ENCODE measurements at places on chromosomes 7 and 10.

DNA sequence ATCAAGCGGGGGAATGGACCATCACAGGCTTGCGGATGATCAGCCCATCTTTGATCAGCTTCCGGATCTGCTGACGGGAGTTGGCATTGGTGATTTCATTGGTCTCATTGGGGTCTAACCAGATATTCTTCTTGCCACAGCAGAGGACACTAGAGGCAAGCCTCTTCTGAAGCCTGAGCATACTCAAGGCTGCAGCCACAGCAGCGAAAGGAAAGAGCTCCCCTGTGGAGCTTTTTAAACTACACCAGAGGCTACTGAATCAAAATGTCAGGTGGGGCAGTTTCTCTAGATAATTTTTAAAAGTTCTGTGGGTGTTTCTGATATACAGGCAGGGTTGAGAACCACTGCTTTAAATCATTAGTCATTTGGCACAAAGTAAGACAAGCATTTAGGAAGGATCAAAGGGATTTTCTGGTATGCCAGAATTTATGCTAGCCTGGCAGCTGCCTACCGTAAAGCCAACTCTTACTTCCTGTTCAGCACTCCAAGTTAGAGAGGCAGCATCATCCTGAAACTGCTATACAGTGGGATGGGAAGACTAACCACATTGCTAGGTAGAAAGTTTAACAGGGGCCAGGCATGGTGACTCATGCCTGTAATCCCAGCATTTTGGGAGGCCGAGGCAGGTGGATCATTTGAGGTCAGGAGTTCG lies 7.0 kb downstream of the NAPEPLD start:
- no peak for DNase-seq

DNA sequence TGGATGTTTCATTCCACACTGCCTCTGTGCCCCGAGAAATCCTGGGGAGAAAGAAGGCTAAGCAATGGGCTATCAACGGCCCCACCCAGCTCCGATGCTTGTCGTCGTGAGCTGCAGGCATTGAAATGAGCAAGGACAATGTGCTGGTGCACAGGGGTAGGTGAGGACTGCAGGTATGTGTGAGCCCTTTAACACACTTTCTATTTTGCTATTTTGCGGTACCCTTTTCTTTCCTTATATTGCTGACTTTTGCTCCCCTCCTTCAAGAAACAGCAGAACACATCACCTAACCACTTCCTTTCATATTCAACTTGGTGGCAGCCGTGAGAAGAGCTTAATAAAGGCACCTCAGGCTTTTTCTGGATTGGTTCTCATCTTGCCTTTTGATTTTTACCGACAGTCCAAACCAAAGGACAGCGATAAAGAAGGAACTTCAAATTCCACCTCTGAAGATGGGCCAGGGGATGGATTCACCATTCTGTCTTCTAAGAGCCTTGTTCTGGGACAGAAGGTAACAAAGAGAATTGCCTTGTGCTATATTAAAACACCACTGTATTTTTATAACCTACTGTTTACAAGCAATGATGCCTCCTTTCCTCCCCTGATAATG lies 39.2 kb downstream of the AIFM2 start:
- no peak for DNase-seq

GRCh38 chr7:137772748-137773147 lies 74.0 kb downstream of the DGKI start:
- DNase-seq, result no peak

DNA sequence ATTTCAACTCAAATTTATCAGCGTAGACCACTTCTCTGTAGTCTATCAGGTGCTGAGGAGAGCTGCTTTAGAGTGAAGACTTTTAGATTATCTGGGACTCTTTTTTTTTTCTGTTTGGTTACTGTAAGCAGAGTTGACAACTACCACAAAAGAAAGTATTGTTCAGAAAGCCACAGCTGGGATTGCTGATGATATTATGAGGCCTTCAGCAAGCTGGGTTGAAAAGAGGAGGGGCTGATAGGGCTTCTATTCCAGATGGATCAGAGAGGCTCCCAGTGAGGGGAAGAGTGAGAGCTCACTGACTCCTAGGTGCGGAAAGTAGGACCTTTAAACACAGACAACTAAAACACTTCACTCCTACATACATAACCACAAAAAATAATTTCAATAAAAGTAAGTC lies 188.5 kb upstream of the FERD3L start:
- no peak for DNase-seq

DNA sequence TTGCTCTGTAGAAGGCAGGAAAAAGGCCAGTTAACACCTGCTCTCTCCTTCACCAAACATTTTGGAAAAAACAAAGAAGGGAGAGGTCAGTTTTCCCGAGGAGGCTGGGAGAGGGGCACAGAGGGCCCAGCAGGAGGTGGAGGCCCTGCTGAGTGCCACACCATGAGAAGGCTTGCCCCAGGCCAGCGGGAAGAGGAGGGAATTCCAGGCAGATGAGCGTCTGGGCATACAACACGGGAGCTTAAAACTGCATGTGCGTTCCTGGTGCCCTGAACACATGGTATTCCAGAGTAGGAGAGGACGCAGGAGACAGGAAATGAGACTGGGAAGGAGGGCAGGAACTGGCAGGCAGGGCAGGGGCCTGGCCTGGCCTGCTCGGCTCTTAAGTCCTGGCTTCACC lies 182.4 kb downstream of the CCDC3 start:
- DNase-seq, result no peak

DNA sequence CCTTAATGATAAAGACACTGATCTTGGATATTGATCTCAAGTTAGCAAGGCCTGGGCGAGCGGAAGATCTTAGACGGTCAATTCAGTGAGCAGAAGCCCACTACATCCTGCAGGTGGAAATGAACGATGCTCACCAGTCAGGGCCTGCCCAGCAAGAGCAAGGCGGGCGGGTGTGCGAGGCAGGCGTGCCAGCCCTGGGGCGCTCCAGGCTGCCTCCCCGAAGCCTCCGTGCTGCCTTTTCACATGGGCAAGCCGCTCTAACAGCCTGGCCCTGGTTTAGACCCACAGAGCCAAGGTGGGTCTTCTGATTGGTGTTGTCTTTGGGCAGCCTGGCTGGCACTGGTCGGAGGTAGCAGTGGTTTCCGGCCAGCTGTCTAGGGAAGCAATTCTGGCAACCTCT lies 475.1 kb upstream of the FOXK1 start:
- DNase-seq, result no peak

DNA sequence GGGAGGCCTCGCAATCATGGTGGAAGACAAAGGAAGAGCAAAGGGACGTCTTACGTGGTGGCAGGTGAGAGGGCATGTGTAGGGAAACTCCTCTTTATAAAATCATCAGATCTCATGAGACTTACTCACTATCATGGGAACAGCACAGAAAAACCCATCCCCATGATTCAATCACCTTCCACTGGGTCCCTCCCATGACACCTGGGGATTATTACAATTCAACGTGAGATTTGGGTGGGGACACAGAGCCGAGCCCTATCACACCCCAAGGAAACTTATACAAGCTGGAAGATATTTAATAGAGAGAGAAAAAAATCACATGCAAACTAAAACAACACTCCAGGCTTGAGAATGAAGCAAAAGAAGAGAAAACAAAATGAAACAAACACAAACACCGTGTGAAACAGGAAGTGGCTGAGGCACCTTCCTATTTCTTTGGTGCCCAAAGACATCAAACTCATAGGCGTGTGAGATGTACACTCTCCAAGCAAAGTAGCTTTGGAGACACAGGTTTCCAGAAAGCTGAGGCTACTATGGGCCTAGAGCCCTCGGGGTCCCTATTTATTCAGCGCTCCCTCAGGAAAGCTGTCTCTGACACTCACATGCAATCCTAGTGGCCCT lies 97.2 kb downstream of the PRKCQ start:
- DNase-seq, result no peak

DNA sequence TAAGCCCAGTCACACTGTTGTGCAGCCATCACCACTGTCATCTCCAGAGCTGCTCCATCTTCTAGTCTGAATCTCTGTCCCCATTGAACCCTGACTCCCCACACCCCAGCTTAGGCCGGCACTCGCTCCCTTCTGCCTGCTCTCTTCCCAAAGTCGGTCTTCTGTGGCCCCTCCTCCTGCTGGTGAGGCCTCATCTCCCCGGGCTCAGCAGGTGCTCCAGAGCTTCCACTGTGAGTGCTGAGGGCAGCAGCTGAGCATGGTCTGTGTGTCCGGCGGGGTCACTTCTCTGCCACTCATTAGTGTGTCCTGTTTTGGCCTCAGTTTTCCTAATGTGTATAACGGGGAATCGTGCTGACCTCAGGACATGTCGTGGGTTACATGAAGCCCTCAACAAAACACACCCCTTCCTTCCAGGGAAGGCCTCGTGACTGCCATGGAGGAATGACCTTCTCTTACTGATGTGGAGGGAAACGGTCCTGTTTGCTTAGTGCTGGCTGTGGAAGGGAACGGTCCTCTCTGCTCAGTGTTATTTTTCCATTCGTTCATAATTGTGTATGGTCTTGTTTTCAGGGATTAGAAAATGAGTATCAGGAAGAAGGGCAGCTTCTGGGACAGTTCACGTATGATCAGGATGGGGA lies 4.3 kb upstream of the GET4 start:
- no peak for DNase-seq

GRCh38 chr7:123823898-123824753 lies 20.8 kb upstream of the HYAL4 start:
- no peak for DNase-seq

DNA sequence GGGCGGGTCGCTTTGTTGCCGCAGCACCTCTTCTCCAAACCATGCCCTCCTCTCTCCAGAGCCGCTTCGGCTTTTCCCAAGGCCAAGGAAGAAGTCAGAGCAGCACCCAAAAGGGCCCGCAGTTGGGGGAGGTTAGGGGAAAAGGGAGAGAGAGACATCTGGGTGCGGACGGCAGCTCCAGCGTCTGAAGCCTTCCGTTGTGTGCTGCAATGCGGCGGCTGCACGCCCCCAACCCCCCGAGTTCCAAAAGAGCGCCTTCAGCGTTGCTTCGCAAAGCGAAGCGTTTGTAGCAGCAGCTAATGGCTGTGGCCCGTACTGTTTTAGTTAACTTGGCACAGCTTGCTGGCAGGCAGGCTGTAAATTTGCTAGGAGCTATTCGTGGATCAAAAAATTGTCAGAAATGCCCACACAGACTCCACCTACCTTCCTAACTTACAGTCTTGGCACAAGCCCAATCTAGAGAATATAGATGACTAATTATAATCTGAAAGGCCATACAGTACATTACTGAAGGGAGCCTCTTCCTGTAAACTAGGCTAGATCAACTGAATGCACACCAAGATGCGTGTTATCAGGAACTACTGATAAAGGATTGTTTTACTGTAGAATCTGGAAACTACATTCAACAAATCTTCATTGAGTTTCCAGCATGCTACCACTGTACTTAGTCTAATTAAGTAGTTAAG lies 1.1 kb upstream of the KBTBD2 start:
- peak; percentile 57 for DNase-seq

- no peak for DNase-seq
Measured at GRCh38 chr10:76245951-76246495, 814.6 kb downstream of the LRMDA start.

DNA sequence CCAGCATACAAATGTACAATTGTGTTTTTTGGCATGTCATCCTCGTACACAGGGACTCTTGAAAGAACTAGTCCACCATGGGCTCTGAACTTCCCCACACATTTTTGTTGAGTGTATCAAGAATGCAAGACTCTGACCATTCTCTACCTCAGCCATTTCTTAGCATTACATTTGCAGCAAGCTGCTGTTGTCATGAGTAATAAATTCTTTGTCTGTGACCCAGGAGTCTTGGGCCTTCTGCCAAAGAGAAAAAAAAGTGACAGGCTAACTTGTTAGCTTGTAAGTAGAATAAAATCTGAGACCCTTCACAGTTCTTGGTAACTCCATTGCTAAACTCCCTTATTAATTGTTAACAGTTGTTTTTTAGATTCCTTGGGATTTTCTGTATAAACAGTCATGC lies 542.3 kb upstream of the MBL2 start:
- no peak for DNase-seq

- no peak for DNase-seq
Measured at GRCh38 chr7:22698767-22699166, 28.2 kb upstream of the IL6 start.

GRCh38 chr10:103781329-103782061 lies 73.9 kb downstream of the SH3PXD2A start:
- no peak for DNase-seq

- DNase-seq, result no peak
Measured at GRCh38 chr10:117699436-117700075, 157.0 kb downstream of the EMX2 start.

GRCh38 chr7:16619979-16620408 lies 25.6 kb downstream of the ANKMY2 start:
- no peak for DNase-seq

- DNase-seq, result no peak
Measured at GRCh38 chr7:91657483-91658071, 222.9 kb downstream of the MTERF1 start.

- no peak for DNase-seq
Measured at GRCh38 chr7:148020679-148021078, 569.9 kb upstream of the C7orf33 start.

GRCh38 chr7:127692200-127692599 lies 40.2 kb downstream of the SND1 start:
- DNase-seq, result no peak
